ENCODE measurements at places on chromosomes 16 and 17.
A peak's percentile ranks its signal among the peaks of the same experiment; 100 is the strongest.

DNA sequence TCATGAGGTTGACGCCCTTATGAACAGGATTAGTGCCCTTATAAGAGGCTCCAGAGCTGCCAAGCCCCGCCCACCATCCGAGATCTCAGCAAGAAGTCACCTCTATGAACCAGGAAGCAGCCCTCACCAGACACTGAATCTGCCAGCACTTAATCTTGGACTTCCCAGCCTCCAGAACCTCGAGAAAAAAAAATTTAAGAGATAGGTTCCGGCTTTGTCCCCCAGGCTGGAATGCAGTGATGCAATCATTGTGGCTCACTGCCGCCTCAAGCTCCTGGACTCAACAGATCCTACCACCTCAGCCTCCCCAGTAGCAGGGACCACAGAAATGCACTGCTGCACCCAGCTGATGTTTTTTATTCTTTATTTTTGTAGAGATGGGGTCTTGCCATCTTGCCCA is 22.5 kb upstream of the ADCY9 start:
- DNase-seq: no peak

DNA sequence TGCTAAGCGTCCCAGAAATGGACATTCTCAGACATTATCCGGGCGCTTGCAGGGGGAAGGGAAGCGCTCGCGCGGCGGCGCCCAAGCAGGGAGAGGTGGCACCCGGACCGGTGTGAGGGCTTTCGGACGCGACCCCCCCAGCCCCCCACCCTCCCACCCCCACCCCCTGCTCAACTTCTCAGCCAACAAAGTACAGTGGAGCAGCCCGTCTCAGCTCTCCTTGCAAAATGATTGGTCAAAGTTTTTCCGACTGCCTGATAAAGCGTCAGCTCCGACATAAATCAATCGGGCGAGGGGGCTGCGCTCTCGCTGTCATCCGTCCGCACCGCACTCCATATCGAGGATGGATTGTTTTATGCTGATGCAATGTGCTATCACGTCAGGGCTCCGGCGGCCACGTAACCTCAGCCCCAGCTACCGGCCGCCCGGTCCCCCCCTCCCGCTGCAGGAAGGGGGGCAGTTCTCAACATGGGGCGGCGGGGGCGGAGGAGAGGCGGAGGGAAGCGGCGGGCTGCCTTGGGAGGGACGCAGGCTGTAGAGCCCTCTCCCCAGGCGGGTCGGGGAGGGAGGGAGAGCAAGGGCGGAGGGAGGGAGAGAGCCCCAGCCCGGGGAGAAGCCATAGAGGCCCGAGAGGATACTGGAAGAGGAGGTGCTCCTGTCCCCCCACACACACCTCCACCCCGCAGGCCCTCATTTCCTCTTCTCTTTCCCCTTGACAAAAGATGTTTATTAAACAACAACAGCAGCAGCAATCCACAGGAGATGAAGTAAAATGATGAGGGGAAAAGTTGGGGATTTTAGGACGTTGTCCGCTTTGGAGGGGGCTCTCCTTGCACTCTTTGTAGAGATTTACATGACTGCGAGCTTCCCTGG is at the start of gene HOXB9:
TSS of gene HOXB9 (minus strand) at position 114 of the 873 bp plus-strand sequence. CDS start at position 25, 89 bp downstream.
- no peak for DNase-seq

GRCh38 chr17:51402899-51403298 is 142.6 kb downstream of the UTP18 start:
- no peak for DNase-seq

DNA sequence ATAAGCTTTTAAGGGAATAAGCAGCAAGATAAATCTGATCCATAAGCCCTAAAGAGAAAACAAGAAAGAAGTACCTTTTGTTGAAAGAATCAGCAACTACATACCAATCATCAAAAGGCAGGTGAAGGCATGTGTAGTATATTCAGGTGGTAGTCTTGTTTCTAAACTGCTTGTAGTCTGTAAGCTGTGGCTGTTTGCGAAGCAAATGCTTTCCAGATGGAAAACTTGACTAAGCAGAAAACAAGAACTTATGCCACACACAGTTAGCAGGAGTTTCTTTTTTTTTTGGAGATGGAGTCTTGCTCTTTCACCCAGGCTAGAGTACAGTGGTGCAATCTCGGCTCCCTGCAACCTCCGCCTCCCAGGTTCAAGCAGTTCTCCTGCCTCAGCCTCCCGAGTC is 5.7 kb downstream of the CBX1 start:
- DNase-seq: no peak

GRCh38 chr16:67112591-67113399 is 3.1 kb downstream of the PHAF1 start:
- no peak for DNase-seq

DNA sequence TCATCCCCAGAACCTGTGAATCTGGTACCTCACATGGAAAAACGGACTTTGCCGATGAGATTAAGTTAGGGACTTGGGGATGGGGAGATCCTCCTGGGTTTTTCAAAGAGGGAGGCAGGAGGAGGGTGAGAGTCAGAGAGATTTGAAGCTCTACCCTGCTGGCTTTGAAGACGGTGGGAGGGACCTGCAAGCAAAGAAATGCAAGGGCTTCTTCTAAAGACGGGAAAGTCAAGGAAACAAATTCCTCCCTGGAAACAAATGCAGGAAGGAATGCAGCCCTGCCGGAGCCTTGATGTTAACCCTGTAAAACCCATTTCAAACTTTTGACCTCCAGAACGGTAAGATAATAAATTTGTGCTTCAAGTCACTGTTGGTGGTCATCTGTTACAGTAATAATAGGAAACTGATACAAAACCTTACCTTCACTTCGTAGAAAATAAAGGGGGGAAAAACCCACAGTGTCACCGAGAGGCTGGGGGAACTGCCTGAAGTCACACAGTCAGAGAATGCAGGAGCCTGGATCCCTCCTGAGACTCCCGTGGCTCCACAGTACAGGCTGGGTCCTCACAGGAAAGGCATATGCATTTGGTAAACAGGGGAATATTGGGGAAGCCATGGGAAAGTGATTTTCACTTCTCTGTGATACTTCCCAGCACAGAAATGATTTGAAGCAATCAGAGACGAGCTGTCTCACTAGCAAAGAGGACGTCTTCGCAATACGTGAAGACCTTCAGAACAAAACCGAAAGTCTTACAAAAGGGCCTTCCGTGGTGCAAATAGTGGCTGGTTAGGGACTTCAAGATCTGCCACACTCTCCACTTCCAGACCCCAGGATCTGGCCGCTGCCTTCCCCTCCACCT is 58.9 kb upstream of the CLEC3A start:
- no peak for DNase-seq

DNA sequence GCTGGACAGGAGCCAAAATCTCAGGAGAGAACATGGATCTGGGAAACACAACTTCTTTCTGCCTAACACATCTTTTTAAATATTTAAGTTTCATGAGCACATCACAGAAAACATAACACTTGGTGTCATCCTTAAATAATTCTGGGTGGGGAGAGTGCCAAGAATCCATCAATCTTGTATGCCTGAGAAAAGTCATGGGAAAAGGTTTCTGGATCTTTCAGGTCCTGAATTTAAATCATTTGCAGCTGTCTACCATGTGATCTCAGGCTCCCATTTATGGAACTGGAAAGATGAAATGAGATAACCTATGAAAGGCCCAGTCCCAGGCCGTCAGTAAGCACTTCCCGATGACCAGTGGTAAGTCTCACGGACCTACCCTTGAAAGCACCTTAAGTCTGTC is 15.1 kb downstream of the CDH11 start:
- DNase-seq: no peak

DNA sequence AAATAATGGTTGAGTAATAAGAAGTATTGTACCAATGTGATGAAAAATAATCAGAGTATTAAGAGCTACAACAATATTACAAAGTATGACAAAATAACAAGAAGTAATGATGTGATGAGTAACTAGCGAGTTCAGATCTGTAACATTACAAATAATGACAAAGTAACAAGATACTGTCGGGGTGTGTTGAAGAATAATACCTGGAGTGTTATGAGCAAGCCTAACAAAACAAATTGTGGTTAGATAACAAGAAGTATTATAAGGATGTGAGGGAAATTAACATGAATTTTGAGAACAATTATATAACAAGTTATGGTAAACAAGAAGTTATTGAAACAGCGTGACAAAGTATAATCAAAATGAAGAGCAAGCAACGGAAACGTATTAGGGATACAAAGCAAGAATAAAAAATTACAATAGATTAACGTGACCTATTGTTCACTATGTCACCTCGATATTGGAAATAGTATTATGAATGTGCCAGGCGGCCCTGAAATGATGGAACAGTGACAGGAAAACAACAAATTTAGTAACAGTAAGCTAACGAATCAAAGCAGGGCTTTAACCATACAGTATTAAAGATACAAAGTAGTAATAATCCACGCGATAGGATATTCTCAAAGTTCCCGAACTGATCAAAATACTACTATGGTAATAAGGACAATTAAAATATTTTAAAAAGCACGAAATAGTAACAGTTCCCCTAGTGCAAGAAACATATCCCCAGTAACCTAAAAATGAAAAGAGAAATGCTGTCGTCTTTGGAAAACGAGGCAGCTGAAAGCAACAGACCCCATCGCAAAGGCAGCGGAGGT is 1.6 kb downstream of the TBX4 start:
- DNase-seq: no peak

GRCh38 chr17:77503916-77504651 is 363.3 kb downstream of the SEC14L1 start:
- no peak for DNase-seq

DNA sequence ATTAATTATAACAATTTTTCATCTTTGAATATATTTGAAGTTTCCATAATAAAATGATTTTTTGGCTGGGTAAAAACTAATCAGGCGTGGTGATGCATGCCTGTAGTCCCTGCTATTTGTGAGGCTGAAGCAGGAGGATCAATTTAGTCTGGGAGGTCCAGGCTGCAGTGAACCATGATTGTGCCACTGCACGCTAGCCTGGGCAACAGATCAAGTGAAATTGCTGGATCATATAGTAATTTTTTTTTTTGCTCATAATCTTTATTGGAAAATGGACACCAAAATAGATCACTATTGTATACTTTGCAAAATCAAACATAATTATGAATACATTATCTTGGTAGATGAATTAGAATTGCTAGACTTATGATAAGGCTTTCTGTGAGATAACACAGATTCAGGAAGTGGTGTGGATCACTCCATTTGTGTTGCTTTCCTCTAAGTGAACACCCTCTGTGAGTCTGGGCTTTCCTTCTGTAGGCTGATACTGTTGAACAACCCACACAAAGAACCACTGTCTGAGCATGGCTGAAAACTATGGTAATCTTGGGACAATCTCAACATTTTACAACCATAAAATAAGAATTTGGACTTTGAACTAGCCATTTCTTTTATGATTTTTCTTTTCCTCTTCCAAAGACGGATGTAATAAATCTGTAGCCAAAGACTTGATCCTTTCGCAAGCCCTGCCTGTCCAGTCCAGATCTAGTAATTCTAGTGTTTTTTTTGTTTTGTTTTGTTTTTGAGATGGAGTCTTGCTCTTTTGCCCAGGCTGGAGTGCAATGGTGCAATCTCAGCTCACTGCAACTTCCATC is 5.6 kb upstream of the ST3GAL2 start:
- DNase-seq: no peak

- DNase-seq: no peak
These were observed 15.3 kb downstream of the LCMT1 start for GRCh38 chr16:25126820-25127232.

GRCh38 chr17:61007980-61008379 is 330.3 kb downstream of the BCAS3 start:
- DNase-seq: no peak

GRCh38 chr16:2486645-2487516 is 12.0 kb downstream of the TBC1D24 start:
- DNase-seq: no peak

GRCh38 chr17:10197721-10198508 is 491 bp downstream of the GAS7 start:
- peak; percentile 47 for DNase-seq

GRCh38 chr16:31050280-31051030 is 17.1 kb downstream of the STX4 start:
- no peak for DNase-seq

DNA sequence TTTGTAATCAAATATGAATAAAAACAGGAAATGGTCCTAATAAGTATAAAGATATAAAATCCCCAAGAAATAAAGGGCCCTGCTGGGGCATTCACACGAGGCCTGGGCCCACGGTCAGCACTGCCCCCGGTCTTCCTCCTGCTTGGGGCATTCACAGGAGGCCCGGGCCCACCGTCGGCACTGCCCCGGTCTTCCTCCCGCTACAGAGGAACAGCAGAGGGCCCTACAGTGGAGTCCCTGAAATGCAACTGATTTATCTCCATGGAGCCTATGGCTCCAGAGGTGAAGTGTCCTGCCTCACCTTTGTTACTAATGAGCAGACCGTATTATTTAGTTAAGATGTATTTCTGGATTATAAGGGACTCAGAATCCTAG is 46.5 kb downstream of the MAP1LC3B start:
- no peak for DNase-seq

DNA sequence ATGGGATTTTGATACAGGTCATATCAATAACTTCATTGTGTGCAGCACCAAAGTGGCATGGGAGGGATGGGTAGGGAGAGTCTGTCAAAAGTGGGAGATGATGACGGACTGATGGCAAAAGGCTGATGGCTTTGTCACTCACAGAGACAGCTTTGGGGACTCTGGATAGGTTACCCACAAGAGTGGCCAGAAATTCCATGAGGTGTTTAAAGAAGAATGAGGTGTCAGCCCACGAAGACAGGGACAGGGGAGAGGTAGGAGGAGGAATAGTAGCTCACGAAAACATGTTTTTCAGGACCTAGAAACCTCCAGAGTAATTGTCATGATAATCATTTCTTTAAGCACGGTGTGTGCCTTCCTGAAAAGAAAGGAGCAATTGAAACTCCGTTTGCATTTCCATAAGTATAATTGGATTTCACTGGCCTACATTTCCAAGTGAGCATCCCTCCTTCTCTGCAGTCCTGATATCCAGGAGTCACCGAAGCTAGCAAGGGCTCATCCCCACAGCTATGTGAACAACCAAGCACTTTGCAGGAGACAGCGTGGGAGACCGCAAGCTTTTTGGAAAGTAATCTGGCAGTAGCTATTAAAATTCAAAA is 60.0 kb downstream of the HSD17B2 start:
- no peak for DNase-seq

DNA sequence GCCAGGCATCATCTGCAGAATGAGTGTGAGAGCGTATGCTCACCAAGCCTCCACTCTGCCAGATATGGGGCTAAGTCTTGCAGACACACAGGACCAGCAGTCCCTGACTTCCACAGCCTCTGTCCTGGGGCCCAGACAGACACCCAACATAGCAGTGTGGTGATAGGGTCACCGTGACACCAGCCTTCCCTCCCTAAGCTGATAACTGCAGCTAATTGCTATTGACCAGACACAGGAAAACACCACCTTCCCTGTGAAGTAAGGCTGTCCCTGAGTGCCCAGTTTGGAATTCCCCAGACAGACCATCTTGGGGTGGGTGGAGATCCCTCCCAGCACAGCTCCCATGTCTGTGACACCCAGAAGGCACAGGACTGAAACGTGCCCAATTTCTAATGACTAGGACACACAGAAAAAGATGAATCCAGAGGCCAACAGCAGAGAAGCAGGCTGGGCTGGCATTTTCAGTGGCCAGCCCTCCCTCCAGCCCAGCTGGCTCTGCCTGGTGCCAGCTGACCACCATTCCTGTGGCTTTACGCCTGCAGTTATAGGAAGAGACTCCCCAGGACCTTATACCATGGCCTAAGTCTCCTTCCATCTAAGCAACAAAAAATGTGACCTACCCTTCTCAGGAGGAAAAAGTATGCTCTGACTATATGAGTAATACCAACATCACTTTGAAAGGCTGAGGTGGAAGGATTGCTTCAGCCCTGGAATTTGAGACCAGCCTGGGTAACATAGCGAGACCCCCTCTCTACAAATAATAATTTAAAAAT is 30.3 kb downstream of the ATPAF2 start:
- no peak for DNase-seq

- no peak for DNase-seq
These were observed 39.5 kb downstream of the RAP1GAP2 start for GRCh38 chr17:2835780-2836179.
